Spleen (tissue), 13 donors: ENCODE measurements at places on chromosomes 13 and 19. TPM values are rescaled to one million over a fixed set of nuclear protein-coding genes. Genes with fewer than 3 reads are reported as not detected.

PSG6 gene
- total RNA-seq = not detected

- DNase-seq = no peak
Measured at GRCh38 chr13:105346141-105346775, 1189.2 kb downstream of the EFNB2 start.

AZU1 gene
- 3.9 TPM for total RNA-seq

PEG3 gene
- 6.6 TPM for total RNA-seq

COX6B2 gene
- 0.47 TPM for total RNA-seq

DNA sequence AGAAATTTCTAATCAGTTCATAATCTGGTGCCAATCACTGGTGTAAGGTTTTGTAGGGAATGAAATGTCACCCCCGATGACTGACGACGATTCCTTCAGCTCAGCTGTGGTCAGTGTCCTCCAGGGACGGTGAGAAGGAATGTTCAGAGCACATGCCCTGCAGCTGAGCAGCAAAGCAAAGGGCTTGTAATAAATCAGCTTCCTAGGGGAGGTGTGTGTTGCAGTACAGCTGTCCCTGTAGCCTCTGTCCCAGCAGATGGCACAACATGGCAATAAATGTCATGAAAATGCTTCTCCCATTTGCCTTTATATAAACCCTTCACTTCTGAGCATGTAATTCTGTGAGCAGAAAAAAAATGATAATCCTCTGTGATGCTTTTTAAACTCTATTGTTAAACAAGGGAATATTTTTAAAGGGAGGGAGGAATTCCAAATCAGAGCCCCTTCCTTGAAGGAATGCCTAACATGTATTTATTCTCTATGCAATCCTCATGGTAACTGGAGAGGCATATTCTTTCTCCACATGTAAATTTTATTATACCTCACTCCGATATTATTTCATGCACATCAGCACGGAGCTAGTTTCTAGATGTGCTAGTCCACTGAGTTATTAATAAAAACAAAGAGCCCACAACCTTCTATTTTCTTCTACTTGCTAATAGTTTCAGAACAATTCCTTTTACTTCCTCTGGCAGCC lies 102.5 kb downstream of the FAM216B start:
- no peak for DNase-seq

NLRP5 gene
- not detected for total RNA-seq

CABP5 gene
- not detected for total RNA-seq

- DNase-seq = no peak
Measured at GRCh38 chr13:79612604-79613003, 131.6 kb downstream of the NDFIP2 start.
